K562 (cell line): ENCODE measurements at places on chromosomes 4 and X. TPM values are rescaled to one million over a fixed set of nuclear protein-coding genes. Genes with fewer than 3 reads are reported as not detected.

DNA sequence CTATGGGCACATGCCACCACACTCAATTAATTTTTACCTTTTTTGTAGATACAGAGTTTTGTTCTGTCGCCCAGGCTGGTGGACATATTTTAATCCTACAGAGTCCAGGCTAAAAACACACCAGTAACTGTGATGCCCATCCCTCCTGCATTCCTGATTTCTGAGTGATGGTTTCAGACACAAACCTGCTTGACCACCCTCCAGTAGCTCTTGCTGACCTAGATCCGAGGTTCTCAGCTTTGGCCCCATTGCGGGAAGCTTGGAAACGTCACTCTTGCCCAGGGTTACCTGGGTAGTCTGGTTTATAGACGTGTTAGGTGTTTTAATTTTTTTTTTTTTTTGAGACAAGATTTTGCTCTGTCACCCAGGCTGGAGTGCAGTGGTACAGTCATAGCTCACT is 7.5 kb downstream of the CD99 start:
- no peak for DNase-seq
- no peaks in the 10 kb centered on the region for H3K36me3 ChIP-seq
- no peak overlapping the region for H3K27ac ChIP-seq
- no peak overlapping the region for H3K4me3 ChIP-seq
- H3K4me1 ChIP-seq: peaks cover 3% of the 10 kb centered on the region; the same call in 2 of the 3 replicates
- H3K27me3 ChIP-seq: no peaks in the 10 kb centered on the region

DNA sequence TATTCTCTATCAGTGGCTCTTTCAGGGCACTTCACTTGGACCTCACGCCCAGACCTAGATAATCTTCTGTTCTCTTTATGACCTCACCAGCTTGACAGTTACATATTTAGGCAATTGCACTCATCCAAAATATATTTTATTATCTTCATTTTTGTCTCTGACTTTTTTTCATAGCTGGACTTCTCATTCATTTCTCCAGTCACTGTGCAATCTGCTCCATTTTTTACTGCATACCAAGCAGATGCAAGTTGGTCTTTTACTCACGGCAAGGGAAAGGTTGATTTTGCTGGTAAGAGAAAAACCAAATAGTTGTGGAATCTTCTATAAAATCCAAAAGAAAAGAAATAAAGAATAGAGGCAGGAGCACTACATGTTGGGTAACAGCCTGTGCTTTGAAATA is 31.7 kb downstream of the MAD2L1 start:
- no peak overlapping the region for H3K4me3 ChIP-seq
- no peak for DNase-seq
- no peak overlapping the region for H3K27ac ChIP-seq

- H3K4me3 ChIP-seq: no peak overlapping the region
- H3K36me3 ChIP-seq: no peaks in the 10 kb centered on the region
- no peaks in the 10 kb centered on the region for H3K4me1 ChIP-seq
These were observed 17.1 kb downstream of the USP46 start for GRCh38 chr4:52641854-52642563.

GRCh38 chrX:41022566-41022965 is 62.7 kb upstream of the USP9X start:
- H3K27me3 ChIP-seq: no peaks in the 10 kb centered on the region
- peaks cover 3% of the 10 kb centered on the region; the same call in 1 of the 3 replicates for H3K4me1 ChIP-seq
- no peaks in the 10 kb centered on the region for H3K36me3 ChIP-seq
- H3K27ac ChIP-seq: no peak overlapping the region
- no peak for DNase-seq
- H3K4me3 ChIP-seq: no peak overlapping the region

- H3K36me3 ChIP-seq: no peaks in the 10 kb centered on the region
- no peak overlapping the region for H3K27ac ChIP-seq
- no peak overlapping the region for H3K4me3 ChIP-seq
- no peaks in the 10 kb centered on the region for H3K27me3 ChIP-seq
These were observed 55.1 kb downstream of the NBDY start for GRCh38 chrX:56783996-56784620.

GRCh38 chr4:77031544-77031943 is 44.2 kb downstream of the CCNI start:
- H3K27ac ChIP-seq: no peak overlapping the region
- no peak overlapping the region for H3K4me3 ChIP-seq
- no peaks in the 10 kb centered on the region for H3K27me3 ChIP-seq
- H3K4me1 ChIP-seq: no peaks in the 10 kb centered on the region

DNA sequence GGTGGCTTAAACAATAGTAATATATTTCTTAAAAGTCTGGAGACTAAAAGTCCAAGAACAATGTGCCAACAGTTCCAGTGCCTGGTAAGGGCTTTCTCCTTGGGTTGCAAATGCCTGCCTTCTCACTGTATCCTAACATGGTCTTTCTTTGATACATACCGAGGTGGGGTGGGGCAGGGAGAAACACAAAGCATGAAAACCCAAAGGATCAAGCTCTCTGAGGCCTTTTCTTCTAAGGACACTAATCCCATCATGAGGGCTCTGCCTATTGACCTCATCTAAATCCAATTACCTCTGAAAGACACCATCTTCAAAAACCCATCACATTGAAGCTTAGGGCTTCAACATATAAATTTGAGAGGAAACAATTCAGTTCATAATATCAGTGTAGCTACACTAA is 311.3 kb downstream of the GRID2 start:
- no peaks in the 10 kb centered on the region for H3K27me3 ChIP-seq
- no peaks in the 10 kb centered on the region for H3K4me1 ChIP-seq
- H3K27ac ChIP-seq: no peak overlapping the region
- H3K4me3 ChIP-seq: no peak overlapping the region

FRMD7 gene
- polyA plus RNA-seq: 0.09 TPM in 1 of 2 replicates, not detected in the other

MAGEB1 gene
- polyA plus RNA-seq: 54.8 and 55.6 TPM in 2 replicates
